ENCODE measurements at places on chromosomes 1 and 21. TPM values are rescaled to one million over a fixed set of nuclear protein-coding genes. Genes with fewer than 3 reads are reported as not detected.

CHIA gene
- 1.0 TPM for polyA plus RNA-seq

NOS1AP gene
- not detected for polyA plus RNA-seq

RRP15 gene
- 21.8 TPM for polyA plus RNA-seq

LY9 gene
- polyA plus RNA-seq: 158 TPM

SAMD13 gene
- polyA plus RNA-seq: not detected

PAPPA2 gene
- polyA plus RNA-seq: not detected

F13B gene
- polyA plus RNA-seq: not detected

ZFYVE9 gene
- 0.78 TPM for polyA plus RNA-seq

AMY1A gene
- not detected for polyA plus RNA-seq

KRTAP11-1 gene
- polyA plus RNA-seq: not detected

ZNF593OS gene
- polyA plus RNA-seq: 0.61 TPM

OR2T11 gene
- not detected for polyA plus RNA-seq

ADGRL4 gene
- polyA plus RNA-seq: not detected

F5 gene
- polyA plus RNA-seq: 0.51 TPM

SYPL2 gene
- not detected for polyA plus RNA-seq

LRRC71 gene
- polyA plus RNA-seq: not detected

IGSF9 gene
- polyA plus RNA-seq: 0.08 TPM

CDK18 gene
- 0.95 TPM for polyA plus RNA-seq

KRTAP21-2 gene
- not detected for polyA plus RNA-seq

Measured in IgD-negative memory B cell (primary cell).